Germinal center (tissue), 1 donor: ENCODE measurements at places on chromosomes 1 and 21.

DNA sequence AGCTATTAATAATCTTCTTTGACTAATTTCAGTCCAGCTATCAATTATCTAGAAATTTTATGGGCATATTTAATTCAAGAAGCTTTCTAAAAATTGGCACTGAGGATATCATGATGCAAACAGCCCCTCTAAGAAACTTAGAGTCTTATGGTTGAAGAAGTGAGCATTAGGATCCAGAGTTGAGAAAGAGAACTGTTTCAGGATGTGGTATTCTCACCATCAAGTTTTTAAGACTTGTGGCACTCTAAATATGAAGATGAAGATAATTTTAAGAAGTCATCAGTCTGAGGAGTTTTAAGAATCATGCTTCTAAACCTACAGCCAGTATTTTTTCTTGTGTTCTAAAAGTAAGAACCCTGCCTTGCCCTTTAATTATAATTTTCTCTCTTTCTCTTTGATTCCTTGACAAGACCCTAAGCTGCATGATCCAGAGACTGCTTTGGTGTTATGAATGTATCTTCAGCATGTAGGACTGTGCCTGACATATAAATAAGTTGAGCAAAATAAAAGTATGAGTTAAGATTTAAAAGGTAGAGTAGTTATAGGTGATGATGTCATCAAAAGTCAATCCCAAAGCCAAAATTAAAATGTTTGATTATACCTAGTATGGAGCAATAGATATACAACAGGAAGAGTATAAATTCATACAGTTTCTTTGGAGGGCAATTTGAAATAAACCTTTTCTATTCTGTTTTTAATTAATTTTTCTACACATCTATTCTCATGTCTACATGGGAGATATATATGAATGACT is 39.1 kb downstream of the RPS6KC1 start:
- DNase-seq = no peak

DNA sequence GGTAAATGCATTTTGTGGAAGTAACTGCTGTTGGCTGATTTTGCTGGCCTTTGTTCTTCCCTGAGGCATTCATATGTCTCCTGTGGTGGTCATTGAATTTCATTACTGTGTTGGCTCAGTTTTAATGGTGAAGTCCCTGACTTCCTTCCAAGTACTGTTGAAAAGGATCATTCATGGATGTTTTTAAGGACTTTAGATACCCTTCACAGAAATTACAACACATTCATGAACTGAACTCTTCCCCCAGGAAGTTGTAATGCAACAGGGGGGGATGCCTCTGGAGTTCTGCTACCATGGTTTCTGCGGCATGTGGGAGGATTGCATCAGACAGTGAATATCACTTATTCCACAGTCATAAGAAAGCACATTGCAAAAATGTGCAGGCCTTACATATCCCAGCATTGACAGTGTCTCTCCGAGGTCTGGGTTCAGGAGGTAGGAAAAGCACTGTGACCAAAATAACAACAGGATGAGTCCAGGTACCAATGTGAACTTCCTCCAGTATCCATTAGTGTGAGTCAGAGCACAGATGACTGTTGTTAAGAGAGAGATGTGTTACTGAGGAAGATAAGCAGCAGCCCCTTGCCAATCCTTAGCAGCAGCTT is 2.1 kb upstream of the RAB3GAP2 start:
- no peak for DNase-seq

DNA sequence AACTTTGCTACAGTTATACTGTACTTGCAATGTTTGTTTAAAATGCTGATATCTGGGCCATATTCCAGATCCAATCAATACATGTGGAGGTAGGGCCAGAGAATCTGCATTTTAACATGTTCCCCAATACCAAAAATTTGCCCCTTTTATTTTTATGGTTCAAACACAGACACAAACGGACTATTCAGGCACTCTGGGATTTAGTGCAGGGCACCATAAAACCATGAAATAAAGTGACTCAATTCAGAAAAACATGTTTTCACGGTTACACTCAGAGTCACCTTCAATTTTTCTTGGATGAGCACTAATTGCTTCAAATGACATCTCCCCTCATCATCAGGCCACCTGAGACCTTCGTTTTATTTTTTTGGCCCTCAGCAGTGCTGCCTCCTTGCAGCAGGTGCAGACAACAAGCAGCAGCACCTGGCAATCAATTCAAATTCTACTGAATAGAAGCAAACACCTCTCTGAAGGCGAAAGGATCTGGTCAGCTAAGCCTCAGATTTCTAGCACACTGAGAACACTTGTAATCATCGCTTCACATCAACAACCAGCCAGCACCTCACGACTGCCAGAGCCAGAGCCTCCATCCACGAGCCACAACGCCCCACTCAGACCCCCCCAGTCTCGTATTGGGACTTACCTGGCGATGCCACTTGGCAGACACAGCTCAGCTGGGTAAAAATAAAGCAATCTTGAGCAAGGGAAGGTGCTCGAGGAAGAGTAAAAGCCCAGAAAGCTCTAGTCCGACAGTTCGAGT is 1.1 kb downstream of the ERO1B start:
- DNase-seq = peak; percentile 26

GRCh38 chr1:119815361-119815760 is 4.1 kb upstream of the REG4 start:
- no peak for DNase-seq

DNA sequence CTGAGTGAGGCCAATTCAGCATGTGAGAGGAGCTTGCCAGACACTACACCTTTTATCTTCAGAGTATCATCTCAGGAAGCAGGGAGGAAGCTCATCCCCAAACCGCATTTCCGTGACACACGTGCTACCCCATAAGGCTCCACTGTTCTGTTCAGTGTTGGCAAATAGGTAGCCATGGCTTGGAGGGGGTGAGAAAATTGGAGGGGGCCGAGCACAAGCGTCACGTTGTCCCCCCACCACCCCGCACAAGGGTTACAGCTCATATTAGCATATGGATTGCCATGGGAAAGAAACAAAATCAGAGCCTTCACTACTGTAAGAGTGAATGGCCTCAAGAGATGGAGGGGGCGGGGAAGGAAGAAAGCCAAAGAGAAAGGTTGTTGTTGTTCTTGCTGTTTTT is 46.7 kb downstream of the OLIG1 start:
- DNase-seq = no peak

DNA sequence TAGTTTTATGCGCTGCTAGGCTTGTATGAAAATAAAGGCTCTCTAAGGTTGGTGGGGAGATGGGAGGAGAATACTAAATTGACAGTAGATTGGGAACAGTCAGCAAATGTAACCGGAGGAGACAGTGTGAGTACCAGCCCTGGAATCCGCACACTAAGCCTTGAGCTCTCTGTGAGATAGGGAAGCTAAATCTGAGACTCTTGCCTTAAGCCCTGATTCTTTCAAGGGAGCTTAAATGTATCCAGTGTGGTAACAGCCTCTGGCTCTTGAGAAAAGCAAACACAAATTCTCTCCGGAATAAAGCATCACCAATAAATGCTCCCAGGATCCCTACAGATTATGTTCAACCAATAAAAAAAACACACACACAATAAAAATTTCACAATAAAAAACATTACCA is 33.0 kb upstream of the PDPN start:
- DNase-seq = no peak
